NCI-H1417 treated with DMSO at 0.1 percent for 48 hours (cell line): ENCODE measurements at places on chromosomes 2 and 18.

GRCh38 chr2:118473241-118473640 is 374.2 kb downstream of the EN1 start:
- DNase-seq = no peak

DNA sequence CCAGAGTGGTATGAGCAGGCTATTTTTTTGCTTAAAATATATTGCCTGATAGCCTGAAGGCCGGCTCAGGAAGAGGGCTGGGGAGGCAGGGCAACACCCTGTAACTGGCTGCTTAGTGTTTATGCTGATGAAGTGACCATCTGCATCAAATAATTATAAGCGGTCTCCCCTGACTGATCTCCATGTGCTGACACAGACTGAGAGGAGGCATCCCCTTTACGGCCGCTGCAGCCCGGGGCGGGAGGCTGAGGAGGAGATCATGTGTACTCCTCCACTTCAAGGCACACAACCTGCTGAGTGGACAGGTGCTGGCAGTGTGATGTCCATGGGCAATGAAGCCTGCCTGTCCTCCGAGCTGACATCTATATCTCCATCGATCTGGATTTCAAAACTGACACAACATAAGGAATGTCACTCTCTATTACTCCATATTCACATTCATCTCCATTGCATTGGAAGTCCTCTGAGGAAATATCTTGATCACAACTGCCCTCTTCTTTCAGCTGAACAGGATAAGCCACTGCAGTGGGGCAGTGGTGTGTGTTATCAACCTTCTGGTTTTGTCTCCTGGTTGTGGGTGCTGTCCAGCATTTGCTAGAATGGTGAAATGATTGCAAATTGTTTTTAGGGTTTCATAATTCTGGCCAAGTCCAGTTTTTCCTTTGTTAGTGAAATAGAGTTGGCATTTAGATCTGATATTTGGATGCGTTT is 143.5 kb downstream of the AQP4 start:
- DNase-seq = no peak

DNA sequence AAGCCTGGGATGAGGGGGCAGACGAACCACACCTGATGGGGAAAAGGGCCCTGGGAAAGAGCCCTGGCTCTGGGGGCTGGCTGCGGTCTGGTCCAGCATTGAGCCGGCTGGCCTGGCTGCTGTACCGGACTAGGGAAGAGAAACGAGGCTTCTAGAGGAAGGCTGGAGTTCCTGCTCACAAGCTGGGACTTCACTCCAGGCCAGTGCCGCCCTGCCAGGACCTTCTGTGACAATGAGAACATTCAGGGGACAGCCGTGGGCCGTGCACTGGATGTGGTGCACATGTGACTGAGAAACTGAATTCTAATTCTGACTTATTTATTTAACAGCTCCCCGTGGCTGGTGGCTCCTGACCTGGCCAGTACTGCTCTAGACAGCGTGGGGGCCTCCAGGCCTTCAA is 269.3 kb downstream of the HDAC4 start:
- no peak for DNase-seq

- DNase-seq = no peak
These were observed 59.3 kb downstream of the SERTAD2 start for GRCh38 chr2:64594226-64594989.

DNA sequence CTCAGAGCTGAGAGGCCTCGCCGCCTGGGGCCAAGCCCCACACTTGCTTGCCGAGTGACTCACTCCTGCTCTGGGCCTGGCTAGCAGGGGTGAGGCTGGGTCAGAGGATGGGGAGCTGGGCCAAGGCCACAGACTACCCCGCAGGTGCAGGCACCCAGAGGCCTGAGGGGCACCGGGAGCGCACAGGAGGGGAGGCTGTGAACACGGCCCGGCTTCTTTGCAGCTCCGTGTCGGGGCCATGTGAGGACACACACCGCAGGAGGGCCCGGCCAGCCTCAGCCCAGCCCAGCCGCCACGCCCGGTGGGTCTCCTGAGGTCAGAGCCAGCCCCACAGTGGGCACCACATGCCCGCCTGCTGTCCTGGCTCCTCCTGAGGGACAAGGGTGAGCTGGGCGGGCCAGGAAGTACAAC is 8.4 kb downstream of the GPC1 start:
- no peak for DNase-seq

DNA sequence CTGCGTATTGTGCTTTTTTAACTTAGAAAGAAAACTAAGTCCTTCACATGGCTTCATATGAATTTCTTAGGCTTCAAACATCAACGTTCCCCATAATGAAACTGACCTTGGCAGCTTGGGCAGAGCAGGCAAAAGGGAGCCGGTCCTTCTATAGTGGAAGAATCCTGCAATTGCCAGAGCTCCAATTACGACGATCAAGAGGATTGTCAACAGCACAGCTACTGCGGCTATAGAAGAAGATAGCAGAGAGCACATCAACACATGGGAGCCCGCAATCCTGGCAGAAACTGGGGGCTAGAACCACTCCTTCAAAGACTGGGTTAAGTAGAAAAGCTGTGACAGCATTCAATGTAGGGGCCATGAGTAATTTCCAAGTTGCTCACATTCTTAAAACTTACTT is 69.8 kb downstream of the DHRS9 start:
- DNase-seq = no peak

DNA sequence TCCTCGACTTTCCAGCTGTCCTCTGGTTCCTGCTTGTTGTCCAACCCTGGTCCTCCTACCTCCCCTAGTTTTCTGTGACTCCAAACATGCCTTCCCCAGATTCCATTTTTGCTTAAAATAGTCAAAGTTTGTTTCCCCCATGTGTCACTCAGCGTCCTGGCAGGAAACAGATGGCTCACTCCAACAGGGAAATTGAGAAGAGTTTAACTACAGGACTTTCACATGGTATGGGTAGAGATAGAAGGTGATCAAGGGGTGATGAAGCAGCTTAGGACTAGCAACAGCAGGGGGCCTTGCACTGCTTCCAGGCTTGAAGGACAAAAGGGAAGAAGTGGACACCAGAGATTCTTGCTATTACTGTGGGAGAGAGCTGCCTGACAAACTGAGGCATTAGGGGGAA is 6.1 kb upstream of the CUL3 start:
- DNase-seq = no peak

GRCh38 chr2:237859082-237859433 is 365 bp upstream of the RAMP1 start:
- DNase-seq = no peak

- DNase-seq = no peak
These were observed 132.2 kb upstream of the SMAD7 start for GRCh38 chr18:49082714-49083688.

- no peak for DNase-seq
These were observed 1.1 kb downstream of the TRABD2A start for GRCh38 chr2:84879584-84880394.

DNA sequence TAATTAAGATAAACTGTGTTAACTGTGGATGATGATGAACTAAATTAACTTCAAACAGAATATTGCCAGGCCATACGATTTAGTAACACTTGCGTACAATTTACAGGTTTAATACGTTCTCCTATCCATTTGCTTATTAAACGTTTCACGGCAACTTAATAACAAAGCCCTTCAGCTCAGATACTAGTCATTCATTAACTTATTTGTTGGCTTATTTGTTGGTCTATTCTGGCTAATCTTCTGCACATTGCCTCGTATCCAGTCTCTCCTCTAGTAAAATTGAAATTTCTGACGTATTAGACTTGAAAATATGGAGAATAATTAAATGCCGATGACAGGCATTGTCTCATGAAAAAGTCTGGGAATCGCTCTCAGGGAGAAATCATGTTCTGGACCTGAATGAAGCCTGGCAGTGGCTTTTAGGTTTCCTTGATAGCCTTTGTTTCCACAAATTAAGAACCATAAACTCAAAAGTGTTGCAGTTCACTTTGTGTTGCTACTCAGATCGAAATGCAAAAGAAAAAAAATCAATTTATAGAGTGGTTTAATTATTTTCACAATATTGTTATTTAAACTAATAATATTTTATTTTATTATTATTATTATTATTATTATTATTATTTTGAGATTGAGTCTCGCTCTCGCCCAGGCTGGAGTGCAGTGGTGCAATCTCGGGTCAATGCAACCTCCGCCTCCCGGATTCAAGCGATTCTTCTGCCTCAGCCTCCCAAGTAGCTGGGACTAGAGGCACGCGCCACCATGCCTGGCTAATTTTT is 4.5 kb downstream of the SCLY start:
- DNase-seq = no peak

DNA sequence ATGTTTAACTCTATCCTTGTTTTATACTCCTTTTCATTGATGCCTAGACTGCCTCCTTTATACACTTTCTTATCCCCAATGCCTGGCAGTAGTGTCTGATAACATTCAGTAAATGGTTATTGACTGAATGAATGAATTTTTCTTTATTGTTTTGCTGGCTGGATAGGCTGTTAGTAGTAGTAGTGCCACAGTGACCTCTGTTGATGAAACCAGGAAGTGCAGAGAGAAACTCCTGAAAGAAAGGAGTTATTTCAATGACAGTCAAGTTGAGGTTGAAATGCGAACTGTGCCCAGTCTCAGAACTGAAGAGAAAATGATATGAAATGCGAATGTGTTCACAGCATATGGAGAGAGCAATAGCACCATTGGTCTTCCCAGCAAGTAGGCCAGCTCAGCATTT is 26.8 kb upstream of the SLC9A2 start:
- DNase-seq = no peak

DNA sequence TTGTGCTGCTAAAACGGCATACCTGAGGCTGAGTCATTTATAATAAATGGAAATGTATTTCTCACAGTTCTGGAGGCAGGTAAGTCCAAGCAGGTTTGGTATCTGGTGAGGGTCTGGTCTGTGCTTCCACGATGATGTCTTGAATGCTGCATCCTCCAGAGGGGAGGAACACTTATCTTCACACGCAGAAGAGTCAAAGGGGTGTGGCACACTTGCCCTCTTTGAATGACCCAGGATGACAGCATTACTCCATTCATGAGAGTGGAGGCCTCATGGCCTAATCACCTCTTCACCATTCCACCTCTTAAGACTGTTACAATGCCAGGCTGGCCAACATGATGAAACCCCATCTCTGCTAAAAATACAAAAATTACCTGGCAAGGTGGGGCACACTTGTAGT is 61.0 kb downstream of the NCAPH start:
- DNase-seq = no peak

DNA sequence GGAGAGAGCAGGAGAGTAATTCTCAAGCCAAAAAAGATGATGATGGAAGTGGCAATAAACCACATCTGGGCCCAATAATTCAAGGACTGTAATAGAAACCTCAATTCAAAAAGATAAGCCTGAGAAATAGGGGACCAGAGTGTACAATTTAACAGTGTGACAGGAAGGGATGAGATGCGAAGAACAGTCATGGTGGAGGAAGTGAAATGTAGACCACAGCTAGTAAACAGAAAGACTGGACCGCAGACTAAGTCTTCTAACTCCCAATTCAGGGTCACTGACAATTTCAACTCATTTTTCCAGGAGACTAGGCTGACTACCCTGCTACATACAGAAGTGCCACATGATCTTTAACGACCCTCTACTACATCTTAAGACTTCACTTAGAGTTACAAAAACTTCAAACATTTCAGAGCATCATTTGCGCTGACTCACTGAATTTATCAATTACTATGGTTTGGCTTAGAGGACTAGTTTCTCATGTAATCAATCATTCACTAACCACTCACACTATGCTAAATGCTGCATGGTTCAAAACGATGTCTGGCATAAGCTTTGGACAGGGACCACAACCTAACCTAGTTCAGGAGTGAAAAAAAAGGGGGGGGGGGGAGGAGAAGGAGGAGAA is 9.0 kb downstream of the CUL3 start:
- no peak for DNase-seq

GRCh38 chr18:75227535-75228296 is 17.1 kb downstream of the TSHZ1 start:
- no peak for DNase-seq

DNA sequence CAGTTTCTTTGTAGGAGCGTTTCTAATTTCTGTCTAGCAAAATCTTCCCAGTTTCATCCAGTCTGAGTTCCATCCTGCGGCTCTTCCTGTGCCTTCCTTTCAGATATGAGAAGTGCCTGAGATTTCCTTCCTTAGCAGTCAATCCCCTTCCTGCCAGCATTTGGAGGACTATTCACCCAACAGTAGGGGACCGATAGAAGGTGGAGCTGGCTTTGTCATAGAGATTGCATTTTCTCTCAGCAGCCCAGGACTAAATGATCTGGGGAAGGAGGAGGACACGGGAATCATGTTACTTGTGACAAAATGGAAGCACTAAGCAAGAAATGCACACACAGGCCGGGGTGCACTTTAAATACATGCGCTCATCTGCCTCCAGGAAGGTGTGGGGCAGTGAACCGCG is 5.6 kb upstream of the SMIM21 start:
- DNase-seq = no peak

DNA sequence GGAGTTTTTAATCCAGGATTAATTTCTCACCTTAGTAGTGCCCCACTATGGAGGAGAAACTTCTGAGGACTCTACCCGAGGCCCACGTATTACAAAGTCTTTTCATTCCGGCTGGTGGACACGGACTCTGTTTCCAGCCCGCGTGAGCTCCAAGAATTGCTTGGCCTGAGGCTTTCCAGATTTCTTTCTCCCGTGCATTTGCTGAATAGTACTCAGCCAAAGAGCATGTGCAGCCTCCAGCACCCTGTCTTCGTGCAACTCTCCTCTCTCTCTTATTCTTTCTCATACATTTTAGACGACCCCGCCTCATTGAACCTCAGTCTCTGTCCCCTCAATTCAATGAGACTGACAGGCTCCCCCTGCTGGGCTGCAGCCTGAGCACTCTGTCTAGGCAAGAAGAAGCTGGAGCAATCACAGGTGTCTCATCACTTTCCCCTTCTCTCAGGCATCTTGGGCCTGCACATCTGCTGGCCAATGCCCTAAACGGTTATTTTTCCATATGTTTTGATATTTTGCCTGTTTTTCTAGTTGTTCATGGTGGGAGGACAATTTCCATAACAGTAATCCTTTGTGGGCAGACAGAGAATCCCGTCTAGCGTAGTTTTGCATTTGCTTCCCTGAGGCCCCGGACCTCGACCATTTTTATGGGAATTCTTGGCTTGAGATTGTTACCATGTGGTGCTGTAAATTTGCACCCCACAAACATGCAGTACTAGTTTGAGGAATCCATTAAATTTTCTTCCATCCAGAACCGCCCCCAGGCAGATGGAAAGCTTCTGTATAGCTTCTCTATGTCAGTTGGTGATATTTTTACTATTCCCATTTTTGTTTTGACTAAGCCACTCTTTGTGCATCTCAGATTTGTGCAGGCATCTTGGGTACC is 50.1 kb upstream of the LPIN2 start:
- DNase-seq = no peak

- no peak for DNase-seq
These were observed 370.0 kb upstream of the SPRED2 start for GRCh38 chr2:65802298-65802942.
